ENCODE measurements at places on chromosomes 1 and 21.

- peak; percentile 47 for DNase-seq
Observed at GRCh38 chr1:171801487-171801891, 20.0 kb downstream of the METTL13 start.

DNA sequence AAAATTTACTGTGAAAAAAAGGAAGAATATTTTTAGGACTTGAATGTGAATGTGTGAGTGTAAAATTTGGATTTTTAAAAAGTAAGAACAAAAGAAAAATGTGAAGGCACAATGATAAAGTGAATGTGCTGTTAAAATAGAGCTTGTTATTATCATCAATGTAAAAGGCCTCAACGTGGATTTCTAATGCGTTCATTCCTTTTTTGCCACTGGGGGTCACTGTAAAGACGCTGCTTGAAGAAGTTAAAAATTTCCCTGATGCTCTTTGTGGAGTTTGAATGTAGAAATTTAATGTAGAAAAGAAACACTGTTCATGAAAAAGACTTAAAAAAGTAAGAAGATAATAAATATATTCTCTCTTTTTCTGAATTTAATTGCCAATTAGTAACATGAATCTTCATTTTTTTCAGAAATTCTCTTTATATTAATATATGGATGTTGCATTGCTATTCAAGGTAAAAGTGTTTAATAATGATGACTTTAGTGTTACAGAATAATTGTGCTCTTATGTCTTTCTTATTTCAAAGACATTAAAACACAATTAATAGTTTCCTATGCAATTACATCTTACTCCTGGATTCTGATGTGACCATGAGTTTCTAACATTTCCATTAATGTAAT, 161.5 kb downstream of the DNM3 start:
- DNase-seq, result peak; percentile 40

- no peak for DNase-seq
Observed at GRCh38 chr1:58664881-58665280, 35.0 kb downstream of the MYSM1 start.

- no peak for DNase-seq
Observed at GRCh38 chr1:51237351-51238033, 1.4 kb downstream of the RNF11 start.

DNA sequence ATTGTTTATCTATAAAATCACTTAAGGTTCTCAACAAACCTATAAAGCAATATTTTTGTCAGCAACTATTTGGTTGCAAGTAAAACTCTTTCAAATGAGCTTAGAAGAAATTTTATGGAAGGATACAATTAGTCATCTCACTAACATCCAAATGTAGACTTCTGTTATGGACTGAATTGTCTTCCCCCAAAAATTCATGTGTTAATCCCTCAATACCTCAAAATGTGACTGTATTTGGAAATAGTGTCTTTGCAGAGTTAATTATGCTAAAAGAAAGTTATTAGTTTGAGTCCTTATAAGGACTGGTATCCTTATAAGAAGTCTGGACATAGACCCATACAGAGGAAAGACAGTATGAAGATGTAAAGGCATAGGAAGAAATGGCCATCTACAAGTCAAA, 357.8 kb upstream of the PRMT6 start:
- no peak for DNase-seq

DNA sequence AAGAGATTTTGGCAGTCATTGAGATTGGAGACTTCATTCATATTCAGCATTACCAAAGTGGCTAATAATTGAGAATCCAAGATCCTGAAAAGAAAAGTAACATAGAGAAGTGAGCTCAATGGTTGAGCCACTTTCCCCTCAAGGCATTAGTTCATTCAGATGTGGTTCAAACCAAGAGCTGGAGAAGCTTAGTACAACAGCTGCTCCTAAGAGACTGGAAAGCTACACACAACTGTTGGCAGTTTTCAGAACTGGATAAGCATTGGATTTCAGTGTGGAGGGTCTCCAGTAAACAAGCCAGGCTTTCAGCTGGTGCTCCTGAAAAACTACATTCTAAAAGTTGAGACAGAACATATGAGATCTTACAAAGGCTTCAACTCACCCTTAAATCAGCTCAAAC, 29.2 kb upstream of the CLDN8 start:
- DNase-seq, result no peak
